ENCODE measurements at places on chromosomes 6 and 20.

- peak; percentile 58 for DNase-seq
These were observed 903 bp downstream of the CNKSR3 start for GRCh38 chr6:154509421-154510143.

DNA sequence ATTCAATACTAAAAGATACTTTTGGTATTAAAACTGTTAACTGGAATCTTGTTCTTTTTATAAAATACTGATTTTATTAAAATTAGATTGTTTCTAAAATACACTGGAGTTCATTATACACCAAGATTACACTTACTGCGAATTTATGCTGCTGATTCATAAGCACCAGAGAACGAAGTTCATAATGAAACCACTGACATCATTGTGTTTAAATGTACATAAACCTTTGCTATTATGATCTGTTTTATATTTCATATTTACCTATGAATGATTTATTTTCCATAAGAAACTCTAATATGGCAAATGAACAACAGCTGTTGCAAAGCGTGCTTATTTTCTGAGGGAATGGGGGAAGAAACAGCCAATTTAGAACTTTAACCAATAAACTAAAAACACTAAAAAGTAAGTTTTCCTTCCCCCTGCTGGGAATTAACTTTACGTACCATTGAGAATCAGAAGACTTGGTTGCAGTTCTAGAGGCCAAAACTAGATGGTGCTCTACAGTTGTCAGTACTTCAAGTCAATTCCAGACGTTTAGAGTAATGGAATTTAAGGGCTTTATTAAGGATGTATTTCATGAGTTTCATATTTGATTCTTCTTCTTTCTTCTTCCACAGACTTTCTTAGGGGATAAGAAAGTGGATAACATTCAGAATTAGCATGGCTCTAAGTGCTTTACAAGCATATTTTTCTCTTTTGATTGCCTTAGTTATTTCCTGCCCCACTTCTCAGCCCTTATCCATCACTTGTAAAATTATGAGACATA, 30.8 kb upstream of the COL19A1 start:
- peak; percentile 48 for DNase-seq

DNA sequence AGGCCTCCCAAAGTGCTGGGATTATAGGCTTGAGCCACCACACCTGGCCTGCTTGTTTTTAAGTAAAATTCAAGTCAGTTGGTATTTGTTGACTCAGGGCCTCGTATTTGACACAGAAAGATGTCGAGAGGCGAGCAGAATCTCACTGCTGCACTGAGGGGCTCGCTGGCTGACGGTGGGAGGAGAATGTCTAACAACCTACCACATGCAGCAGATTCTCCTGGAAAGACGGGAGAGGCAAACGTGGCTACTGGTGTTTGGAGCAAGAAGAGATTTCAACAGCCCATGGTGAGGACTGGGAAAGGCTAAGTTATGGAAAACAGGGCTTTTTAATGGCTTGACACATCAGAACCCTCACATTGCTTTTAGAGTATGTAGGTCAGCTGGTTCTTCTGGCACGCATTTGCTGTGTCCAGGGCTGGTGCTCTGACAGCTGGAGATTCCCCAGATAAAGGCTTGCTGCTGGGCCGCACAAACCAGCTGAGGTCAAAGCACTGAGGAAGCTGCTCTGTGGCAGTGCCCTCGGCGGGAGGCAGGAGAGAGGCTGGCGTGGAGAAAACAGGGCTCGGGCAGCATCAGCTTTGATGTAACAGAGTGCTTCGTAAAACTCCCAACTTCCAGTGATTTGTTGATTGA, 84.2 kb upstream of the FRMD1 start:
- no peak for DNase-seq

DNA sequence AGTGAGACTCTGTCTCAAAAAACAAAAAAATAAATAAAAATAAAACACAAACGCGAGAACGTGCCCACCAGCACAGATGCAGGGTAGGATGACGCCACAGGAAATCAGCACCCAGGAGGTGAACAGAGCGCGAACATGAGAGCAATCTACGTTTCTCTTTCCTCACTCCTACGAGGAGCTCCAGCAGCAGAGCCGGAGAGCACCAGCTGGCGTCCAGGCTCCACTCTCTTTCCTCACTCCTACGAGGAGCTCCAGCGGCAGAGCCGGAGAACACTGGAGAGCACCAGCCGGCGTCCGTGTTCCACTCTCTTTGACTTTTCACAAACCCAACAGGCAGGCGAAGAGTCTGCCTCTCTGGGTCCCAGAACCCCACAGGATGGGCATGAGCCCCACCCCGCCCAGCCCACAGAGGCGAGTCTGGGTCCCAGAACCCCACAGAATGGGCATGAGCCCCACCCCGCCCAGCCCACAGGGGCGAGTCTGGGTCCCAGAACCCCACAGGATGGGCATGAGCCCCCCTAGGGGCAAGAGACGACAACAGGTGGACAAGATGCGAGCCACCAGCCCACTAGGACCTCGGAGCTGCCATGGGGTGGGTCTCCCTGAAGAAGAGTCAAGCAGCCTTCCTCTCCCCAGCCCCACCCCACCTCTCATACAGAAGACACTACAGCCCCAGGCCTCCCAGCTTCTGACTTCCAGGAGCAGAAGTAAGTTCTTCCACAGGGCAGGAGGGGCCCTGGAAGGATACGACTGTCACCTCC, 20.2 kb downstream of the ZBTB46 start:
- DNase-seq: no peak

DNA sequence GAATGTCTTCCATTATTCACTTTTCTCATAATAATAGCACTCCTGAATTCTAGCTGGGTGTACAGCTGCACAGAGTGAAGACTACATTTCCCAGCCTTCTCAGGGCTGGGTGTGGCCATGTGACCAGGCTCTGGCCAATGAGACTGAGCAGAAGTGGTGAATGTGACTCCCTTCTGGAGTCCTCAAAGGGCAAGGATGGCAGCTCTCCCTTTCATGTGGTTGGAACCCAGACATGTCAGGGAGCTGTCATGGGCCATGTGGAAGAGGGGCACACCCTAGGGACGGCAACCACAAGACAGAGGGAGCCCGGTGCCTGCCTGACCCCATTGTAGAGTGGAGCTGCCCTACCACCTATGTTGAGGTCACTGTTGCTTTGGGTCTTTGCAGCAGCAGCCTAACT, 312.8 kb upstream of the SULF2 start:
- peak; percentile 22 for DNase-seq

- DNase-seq: peak; percentile 69
These were observed 414.0 kb downstream of the GJA1 start for GRCh38 chr6:121849477-121849876.

GRCh38 chr6:39945626-39946025, 11.4 kb upstream of the MOCS1 start:
- DNase-seq: no peak

DNA sequence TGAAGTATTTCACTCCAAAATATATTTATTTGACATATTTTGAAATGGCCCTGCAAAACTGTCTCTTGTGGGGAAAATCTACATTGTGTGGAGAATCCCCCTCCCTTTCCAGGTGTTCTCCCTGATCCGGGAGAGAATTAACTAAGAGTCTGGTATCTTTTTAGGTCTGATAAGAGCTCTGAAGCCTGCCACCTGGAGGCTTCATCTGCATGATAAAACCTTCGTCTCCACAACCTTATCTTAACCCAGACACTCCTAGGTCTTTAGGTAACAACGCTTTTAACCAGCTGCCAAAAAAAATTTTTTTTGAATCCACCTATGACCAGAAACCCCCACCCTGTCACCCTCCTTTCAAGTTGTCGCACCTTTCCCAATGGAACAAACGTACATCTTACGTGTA, 43.0 kb downstream of the FAM184A start:
- DNase-seq: no peak

GRCh38 chr6:92339936-92340640, 1079.3 kb downstream of the EPHA7 start:
- DNase-seq: no peak

DNA sequence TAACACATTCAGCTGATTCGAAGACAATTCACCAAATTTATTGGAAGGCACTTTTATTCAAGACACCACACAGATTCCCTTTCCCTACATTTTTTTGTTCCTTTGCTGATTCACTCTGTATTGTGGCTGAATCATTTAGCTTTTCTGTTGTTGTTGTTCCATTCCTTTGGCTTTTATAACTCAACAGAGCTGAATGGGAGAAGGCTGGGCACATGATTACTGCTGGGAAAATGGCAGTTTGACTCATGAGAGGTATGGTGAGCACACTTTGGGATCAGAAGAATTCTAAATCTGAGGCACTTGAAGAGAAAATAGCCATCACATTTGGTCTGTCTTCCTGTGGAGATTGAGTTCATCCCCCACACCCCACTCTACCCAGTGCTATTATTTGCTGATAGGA, 15.7 kb upstream of the SAYSD1 start:
- DNase-seq: no peak

DNA sequence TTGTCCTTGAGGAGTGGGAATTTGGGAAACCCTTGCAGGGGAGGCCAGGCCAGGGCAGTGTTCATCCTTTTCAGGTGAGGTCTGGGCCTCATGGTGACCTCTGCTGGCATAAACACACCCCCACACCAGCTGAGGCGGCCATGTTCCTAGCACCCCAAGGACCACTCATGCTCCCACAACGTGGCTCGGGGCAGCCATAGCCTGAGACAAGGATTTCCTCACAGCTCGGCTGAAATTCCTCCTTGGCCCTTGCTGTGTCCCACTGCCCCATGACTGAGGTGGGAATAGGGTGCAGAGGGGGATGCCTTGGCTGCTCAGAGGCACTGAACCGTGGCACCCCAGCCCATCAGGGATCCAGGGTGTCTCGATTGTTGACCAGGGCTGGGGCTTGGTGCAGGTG, 27.3 kb upstream of the SPDEF start:
- DNase-seq: no peak

- no peak for DNase-seq
These were observed 142.6 kb upstream of the RPS6KA2 start for GRCh38 chr6:166769648-166770047.

GRCh38 chr6:158648682-158649131, 1.1 kb upstream of the SYTL3 start:
- peak; percentile 49 for DNase-seq

DNA sequence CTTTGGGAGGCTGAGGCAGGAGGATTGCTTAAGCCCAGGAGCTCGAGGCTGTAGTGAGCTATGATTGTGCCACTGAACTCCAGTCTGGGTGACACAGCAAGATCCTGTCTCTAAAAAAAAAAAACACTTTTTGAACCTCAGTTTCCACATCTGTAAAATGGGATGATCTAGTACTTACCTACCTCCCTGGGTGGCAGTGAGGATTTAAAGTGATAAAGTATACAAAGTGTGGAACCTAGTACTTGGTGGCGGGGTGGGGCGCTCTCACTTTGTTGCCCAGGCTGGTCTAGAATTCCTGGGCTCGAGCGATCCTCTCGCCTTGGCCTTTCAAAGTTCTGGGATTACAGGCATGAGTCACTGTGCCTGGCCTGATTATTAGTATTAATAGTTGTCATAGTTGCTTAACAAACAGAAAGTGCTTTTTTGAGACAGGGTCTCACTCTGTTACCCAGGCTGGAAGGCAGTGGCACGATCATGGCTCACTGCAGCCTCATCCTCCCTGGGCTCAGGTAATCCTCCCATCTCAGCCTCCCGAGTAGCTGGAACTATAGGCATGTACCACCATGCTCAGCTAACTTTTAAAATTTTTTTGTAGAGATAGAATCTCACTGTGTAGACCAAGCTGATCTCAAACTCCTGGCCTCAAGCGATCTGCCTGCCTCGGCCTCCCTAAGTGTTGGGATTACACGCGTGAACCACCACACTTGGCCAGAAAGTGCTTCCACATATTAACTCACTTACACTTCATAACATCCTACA, 7.0 kb upstream of the PLTP start:
- no peak for DNase-seq

GRCh38 chr6:5025911-5026819, 22.3 kb upstream of the RPP40 start:
- peak; percentile 36 for DNase-seq

DNA sequence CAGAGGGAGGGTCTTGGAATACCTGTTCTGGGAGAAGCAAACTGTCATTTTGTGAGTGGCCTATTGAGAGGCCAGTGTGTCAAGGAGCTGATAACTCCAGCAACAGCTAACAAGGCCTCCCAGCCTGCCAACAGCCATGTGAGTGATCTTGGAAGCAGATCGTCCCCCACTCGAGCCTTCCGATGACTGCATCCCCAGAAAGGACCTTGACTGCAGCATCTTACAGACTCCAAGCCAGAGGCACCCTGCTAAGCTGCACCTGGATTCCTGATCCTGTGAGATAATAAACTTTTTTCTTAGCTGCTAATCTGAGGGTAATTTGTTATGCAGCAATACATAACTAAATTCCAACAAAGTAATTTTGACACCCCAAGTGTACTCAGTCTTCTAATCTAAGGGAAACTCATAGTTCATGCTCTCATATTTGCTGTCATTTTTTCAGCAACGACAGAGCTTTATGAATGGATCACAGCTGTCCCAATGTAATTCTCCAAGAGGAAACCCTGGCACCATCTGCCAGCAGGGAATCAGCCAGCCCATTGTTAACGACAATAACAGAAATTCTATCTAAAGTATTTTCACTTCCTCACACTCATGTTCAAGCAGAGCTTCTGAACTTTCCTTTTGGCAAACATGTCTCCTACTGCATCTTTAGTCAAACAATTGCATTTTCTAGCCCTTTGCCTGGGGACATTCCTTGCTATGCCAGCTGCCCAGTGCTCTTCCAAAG, 470.2 kb upstream of the BTBD3 start:
- no peak for DNase-seq

DNA sequence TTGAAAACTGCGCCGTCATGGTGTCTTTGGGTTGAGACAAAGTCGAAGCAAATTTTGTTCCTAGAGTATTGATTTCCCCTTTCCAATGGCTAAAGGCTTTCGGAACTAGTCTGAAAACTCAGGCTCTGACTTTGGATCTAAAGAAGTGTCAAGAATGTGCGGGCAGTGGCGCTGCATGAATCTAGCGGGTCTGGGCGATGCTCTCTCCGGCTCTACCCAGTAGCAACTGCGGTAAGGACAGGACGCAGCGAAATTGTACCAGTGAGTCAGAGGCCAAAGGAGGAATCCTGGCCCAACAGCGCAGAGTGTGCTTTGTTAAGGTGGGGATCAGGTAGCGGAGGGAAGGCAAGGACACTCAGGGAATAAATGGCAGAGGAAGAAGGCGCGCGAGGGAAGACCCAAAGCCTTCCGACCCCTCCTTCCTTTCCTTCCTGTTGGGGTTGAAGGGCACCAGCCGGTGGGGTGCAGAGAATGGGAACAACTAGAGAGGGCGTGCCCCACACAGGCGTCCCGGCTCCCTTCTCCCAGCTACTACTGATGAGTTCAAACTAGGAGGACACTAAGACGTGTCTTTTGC, 32.1 kb downstream of the HLA-F start:
- DNase-seq: no peak

DNA sequence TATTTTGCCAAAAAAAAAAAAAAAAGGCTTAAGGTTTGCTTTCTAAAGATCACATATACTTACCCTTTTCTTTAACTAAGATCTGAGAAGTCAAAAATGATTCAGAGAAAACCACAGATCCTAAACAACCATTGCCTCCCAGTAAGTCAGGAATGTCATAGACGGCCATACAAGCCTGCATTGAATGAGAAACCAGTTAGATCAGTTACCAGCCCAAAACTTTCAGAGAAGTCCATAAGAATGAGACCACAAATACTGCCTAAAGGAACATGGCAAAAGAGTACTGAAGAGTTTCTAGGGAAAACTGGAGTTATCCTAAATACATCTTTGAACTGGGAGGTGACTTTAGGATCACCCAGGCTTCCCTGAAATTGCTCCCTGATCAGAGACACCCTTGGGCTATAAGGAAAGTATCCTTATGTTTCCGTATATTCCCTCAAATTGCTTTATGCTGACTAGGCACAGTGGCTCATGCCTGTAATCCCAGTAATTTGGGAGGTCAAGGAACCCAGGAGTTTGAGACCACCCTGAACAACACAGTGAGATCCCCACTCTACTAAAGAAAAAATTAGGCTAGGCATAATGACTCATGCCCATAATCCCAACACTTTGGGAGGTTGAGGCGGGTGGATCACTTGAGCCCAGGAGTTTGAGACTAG, 79.4 kb upstream of the SLC4A11 start:
- DNase-seq: no peak
